ENCODE measurements at places on chromosomes 5 and 9.

DNA sequence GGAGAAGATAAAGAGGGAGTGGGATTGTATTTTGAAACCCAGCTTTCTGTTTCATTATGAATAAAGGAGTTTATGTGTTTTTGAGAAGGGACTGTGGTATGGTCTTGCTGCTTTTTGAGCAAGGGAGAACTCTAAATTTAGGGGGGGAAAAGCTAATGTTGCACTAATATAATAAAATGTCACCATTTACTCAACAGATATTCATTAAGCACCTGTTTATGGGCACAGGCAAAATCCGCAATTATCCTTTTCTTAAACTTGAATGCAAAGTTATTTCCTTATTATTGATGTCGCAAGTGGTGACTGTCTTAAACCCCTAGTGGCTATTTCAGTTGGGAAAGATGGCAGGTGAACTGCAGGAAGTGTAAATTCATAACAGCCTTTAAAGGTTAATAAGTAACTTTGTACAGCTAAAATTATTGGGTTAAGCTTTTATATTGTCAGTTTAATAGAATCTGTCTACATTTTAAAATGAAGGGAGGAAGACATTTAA lies 1.5 kb downstream of the CDC42SE2 start:
- peak; percentile 19 for DNase-seq

- no peak for DNase-seq
Observed at GRCh38 chr5:116573702-116574366, 789 bp downstream of the SEMA6A start.

DNA sequence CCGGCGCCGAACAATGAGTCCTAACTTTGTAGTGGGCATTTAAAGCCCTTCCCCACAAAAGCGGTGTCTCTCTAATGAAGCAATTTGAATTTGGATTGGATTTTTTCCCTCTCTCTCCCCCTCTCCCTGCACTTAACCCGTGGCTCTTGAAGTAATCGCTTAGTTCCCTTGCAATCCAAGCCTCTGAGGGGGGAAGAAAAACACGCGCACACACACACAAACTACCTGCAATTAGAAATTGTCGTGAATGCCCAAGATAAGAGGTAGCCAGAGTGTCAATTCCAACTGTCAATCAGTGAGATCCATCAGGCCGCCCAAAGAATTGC lies 1.2 kb downstream of the LHX6 start:
- DNase-seq, result no peak

GRCh38 chr9:104795857-104796256 lies 31.9 kb downstream of the NIPSNAP3B start:
- DNase-seq, result no peak

DNA sequence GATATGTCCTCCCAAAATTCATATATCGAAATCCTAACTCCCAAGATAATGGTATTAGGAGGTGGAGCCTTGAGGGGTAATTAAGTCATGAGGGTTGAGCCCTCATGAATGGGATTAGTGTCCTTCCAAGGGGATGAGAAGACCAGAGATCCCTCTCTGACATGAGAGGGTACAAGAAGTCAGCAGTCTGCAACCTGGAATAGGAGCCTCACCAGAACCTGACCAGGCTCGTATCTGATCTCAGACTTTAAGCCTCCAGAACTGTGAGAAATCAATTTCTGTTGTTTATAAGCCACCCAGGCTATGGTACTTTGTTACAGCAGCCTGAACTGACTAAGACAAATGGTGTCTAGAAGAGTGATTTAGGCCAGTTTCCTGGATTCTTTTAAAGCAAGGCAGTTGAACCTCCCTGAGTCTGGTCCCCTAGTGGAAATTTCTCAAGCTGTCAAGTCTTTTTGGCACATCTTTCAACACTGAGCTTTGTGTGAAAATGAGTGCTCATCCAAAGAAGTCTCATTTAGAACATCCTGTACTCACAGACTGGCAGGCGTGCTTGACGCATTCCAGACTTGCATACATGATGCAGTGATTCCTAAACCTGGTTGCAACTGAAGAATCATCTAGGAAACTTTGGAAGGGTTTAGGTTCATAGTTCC lies 254.8 kb upstream of the PPP1R2B start:
- no peak for DNase-seq

GRCh38 chr9:126704157-126704891 lies 90.6 kb downstream of the LMX1B start:
- DNase-seq, result peak; percentile 75

DNA sequence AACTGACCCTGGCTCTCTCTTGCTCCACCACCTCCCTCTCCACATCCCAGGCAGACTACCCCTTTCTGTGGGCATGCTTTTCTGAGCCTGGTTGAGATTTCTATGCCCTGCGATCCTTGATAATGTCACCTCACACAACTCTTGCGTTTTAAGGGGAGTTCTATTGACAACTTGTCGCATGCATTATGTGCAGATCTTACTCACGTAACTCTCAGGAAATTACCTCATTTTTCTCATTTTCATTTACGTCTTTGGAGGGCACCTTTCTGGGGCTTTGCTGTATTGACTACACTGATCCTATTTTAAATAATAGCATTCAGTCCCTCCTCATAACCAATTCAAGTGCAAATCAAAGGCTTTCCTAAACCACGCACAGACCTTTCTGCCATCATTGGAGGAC lies 140.4 kb upstream of the WWC1 start:
- DNase-seq, result no peak

- DNase-seq, result no peak
Observed at GRCh38 chr9:134570151-134570621, 71.4 kb upstream of the COL5A1 start.

DNA sequence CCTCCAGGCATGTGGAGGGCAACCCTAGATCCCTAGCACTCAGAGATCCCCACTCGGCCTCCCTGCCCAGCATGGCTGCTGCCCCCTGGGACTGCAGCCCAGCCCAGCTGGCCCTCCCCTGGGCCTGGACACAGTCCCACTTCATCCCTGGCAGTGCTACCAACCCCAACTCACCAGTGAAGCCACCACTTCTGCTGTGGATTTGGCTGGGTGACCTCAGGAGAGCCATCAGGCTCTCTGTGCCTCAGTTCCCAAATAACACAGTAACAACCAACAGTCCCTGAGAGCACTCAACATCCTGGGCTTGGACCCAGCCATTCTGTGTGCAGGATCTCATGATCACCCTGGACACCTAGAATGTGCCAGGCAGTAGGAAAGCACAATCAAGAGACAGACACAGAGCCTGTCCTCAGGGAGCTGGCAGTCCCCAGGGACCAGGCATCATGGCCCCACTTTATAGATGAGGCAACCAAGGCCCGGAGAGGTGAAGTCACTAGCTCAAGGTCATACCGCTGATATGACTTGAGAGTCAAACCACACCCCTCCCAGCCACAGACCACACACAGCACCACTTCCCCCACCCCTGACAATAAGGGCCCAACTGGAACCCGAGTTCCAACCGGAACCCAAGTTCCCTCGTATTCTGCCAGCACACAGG lies 4.7 kb upstream of the PSMB7 start:
- no peak for DNase-seq

DNA sequence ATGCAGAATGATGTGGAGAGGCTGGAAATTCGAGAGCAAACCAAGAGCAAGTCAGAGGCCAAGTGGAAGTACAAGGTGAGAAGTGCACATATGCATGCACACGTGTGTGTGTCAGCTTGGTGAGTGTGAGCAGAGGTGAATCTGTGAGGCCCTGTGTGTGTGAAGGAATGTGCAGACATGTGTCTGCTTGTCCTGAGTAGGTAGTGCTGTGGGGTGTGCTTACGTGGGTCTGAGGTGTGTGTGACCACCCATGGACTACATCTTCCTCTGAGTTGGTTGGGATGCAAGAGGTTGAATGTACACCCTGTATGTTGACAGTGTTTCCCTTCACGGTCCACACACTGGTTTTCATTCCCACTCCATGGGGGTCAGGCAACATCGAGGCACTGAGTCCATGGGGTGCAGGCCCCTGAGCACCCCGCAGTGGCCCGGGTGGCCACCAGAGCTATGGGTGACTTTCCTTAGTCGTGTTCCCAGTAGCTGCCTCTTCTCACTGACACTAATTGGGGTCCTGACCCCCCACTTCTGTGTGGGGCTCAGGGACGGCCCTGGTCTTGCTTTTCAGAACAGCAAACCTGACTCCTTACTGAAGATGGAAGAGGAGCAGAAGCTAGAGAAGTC lies 86.7 kb downstream of the PHF2 start:
- DNase-seq, result no peak

GRCh38 chr9:91824601-91825305 lies 125.3 kb downstream of the ROR2 start:
- no peak for DNase-seq

- DNase-seq, result no peak
Observed at GRCh38 chr5:116299746-116300640, 215.2 kb downstream of the COMMD10 start.

DNA sequence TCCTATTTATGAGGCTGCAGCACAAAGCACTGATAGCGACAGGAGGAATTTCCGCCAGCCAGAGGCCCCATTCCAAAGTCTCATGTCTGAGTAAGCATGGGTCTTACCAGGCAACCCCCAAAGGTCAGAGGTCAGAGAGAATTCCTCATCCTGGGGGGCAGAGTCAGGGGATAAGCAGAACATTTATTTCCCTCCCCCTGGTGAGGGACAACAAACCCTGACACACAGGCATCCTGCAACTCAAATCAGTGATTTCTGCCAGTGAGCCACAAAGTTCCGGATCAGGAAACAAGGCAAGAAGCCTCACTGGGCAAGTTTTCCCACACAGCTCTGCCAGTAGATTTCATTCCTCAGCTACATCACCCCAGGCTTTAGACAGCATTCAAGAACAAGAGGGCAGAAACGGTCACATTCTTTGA lies 37.0 kb downstream of the ADAMTS12 start:
- peak; percentile 67 for DNase-seq

DNA sequence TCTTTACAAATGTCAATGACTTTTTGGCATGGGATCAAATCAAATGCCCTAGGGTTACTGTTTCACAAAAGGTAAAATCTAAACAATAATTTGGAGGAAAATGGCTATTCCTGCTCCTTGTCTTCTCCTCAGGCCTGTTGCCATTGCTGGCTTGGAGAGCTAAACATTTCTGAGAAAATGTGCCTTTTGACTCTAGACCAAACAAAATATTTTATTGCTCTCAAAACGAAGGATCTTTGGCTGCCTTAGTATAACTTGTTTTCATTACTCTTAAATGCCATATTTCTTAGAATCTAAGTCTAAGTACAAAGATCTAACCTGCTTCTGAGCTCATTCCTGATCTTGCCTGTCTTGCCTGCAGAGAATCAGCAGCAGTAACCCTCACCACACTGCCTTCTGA lies 116.6 kb downstream of the MUSK start:
- DNase-seq, result no peak

- no peak for DNase-seq
Observed at GRCh38 chr9:92652461-92652860, 17.5 kb downstream of the IPPK start.

DNA sequence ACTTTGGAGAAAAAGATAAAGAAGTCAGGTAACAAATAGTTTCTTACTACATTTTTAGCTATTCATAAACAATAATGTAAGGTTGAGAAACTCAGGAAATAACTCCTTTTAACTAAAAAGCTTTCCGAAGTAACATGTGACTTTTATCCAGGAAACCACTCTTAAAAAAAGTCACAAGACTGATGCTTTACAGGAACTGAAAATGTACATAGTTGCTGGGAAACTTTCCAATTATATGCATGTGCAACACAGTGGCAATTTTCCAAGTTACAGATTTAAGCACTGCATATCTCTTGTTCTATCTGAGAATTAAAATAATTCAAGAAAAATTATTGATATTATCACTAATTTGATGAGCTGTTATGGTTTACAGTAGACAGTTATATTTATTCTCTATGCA lies 105.2 kb downstream of the CDH10 start:
- DNase-seq, result no peak

- DNase-seq, result no peak
Observed at GRCh38 chr9:121508415-121508814, 8.8 kb upstream of the GGTA1 start.

DNA sequence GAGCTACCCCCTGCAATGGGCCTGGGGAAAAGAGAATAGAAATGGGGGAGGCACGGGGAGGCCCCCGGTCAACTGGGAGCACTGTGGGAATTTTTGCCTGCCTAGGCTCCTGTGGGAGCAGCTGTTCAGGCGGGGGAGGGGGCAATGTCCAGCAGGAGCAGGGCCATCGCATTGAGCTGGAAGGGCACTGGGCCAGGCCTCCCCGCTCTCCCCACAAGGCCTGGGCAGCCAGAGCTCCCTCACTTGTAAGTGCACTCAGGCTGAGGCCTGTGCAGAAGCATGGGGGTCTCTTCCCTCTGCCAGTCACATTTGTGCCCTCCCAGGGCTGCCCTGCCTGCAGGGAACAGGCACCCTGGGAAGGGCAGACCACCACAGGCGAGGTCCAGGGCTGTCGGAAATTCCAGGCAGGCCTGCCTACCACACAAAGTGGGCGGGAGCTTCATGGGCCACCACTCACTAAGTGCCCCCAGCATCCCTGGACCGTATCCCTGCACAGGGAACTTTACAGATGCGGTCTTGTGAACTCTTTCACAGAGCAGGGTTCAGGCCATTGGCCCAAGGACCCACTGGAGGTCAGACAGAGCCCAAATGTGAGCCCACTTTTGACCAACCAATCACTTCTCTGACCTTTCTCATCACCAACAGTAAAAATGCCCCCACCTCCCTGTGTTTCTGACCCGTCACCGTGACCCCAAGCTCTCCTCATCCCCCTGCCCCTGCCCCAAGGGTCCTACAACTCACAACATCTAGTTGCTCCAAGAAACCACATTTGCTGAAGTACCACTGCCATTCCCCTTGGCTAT lies 1.0 kb upstream of the CFAP157 start:
- no peak for DNase-seq

GRCh38 chr5:124527220-124527991 lies 219.0 kb downstream of the ZNF608 start:
- DNase-seq, result no peak

DNA sequence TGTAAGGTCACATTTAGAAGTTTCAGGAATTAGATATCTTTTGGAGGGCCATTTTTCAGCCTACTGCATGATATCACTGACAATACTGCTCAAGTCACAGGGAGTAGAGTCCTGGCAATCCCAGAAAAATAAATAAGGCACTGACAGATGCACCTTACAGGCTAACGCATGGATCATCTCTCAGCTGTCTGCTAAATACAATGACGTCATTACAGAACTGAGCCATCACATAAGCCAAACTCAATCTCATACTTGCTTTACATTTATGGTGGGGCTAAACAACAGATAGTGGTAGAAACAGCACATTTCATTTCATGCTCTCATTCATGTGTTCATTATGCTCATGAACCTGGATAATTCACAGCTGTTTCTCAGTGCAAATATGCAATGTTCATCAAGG lies 243.7 kb downstream of the SEMA5A start:
- DNase-seq, result no peak

DNA sequence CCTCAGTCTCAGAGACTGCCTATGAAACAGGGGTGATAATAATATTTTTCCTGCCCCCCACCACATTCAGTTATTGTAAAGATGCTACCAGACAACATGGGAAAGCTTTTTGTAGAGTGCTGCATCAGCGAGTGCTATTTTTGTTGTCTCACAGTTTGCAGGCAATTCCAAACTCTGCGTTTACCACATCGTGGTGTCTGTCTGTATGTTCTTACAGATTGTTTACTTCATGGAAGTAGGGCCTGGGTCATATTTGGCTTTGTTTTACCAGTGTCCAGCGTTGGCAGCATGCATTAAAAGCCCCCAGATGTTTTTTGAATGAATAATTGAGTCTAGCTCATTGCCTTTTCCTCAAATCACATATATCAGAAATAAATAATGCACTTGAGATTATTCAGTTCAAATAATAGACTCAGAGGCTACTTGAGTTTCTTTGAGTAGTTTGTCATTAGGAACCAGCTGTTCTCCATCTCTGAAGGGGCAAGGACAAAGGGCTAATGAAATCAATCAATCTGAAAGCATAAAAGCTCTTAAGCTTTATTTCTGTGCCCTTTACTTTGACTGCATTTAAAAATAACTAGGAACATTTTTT lies 243.7 kb downstream of the CWC27 start:
- DNase-seq, result no peak

- DNase-seq, result peak; percentile 83
Observed at GRCh38 chr5:40904205-40904993, 4.9 kb upstream of the C7 start.

Data from HTR-8/SVneo (cell line).